ENCODE measurements at places on chromosomes 3 and 15.

DNA sequence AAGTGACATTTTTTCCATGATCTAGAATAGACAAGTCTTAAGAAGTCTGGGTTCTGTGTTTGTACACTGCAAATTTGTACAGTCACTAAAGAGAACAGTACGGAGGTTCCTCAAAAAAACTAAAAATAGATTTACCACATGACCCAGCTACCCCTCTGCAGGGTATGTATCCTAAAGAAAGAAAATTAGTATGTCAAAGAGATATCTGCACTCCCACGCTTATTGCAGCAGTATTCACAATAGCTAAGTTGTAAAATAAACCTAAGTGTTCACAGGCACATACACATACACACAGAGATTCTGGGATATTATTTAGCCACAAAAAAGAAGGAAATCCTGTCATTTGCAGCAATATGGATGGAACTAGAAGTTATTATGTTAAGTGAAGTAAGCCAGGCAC lies 120.4 kb downstream of the ZIC1 start:
- no peak for DNase-seq

DNA sequence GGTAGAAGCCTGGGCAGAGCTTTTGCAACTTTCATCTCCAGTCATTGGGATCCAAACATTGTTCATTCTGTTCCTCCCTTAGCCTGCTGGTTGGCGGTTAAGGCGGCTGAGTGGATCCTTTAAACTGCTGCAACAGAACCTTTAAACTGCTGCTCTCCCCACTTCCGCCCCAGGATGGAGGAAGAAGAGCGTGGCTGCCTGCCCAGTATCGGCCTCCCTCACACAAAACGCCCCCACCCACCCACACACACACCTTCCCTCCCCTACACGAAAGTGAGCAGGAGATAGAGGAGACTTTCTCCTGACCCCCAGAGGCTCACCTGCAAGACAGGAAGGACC lies 460 bp upstream of the ZMAT3 start:
- DNase-seq = no peak

DNA sequence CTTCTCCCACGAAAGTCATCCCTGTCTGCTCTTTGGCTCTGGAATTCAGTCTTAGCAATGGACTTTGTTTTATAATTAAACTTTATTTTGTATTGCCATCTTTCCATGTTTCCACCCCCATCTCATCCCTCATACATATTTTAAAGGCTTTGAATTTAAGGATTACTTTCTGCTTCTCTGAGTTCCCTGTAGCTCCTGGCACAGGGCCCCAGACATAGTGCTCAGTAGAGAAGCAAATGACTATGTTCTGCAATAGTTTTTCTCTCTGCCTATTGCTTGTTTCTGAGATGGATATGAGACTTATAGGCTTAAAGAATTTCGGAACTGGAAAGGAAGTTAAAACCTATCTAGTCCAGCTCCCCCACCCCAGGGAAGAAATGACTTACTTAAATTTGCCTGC lies 197.0 kb downstream of the LPP start:
- DNase-seq = no peak

DNA sequence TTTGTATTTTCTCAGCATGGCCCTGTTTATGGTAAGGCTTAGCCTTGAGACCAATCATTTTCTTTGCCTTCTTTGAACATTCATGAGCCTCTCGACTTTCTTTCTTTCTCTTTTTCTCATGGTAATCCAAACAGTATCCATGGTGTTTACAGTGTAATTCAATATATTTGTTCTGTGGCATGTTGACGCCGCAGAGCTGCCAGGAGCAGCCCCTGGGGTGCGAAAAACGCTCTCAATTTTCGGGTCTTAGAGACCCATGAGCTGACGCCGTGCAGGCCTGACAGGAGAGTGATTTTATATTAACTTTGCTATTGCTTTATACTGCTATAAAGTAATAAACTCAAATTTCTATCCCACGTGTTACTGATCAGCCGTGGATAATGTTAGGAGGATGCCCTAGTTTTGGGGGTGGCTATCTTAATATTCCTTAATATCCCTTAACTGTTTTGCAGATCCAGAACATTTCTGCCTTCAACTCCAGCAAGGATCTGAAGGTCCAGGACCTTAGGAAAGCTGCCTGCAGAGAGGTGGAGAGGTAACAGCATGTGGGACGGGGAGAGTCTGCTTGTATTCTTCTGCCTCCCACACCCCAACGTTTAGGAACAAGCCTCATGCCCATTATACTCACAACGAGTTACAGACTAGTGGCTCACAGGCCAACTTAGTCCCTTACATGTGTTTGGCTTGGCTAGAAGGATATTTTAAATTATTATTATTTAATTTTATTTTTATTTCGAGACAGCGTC lies 29.3 kb upstream of the MYO1E start:
- DNase-seq = no peak

GRCh38 chr3:157271283-157271882 lies 111.4 kb upstream of the CCNL1 start:
- no peak for DNase-seq

DNA sequence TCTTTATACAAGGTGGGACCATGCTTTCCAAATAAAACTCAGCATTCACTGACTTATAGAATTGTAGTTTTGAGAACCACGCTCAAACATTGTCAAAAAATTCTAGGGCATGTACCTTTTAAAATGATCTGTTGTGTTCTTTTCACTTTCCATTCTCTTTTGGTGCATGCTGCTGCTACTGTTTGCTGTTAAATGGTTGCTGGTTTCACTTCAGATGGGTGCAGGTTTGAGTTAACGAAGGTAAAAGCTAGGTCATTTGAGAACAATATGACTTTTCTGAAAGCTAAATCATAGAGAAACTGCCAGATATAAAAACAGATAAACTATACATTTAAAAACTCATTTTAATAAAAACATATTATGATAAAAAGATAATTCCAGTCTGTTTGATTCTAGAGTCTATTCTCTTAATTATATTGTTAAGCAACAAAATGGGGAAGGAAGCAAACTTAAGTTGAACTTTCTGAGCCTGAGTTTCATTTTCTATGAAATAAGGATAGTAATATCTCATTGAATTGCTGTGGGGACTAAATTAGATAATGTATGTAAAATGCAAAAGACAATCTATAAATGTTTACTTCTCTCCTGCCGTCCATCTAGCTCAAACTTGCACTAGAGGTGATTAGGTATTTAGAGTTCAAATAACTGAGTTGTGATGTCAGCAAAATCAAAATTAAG lies 82.4 kb downstream of the OXSM start:
- no peak for DNase-seq

DNA sequence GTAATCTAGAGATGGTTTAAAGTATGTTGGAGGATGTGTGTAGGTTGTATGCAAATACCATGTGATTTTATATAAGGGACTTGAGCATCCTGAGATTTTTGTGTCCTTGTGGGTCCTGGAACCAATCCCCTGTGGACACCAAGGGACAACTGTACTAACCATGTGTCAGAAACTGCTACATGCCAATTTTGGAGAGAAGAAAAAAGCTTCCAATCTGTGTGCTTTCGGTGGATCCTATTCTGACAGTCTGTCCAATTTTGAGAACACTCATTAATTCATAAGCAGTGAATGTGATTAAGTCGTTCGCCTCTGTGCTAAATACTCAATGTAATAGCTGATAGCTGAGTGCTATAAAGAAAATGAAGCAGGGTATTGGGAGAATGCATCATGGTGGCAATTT lies 61.6 kb downstream of the RBM6 start:
- no peak for DNase-seq

DNA sequence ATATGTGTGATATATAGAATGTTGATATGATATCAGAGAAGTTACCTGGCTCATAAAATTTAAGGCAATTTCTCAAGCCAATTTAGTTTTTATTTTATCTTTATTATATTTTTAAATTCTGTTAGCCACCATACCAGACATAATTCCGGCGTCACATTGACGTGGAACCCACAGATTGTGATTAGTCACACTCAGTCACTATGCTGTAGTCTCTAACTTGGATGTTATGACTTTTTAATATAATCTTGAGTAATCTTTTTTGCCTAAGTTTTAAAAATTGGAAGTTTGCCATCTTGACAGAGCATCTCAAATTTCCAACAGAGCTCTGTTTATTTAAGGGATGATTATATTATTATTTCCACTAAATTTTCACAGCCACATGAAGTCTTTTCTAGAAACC lies 9.7 kb upstream of the DCLK3 start:
- DNase-seq = peak; percentile 71

DNA sequence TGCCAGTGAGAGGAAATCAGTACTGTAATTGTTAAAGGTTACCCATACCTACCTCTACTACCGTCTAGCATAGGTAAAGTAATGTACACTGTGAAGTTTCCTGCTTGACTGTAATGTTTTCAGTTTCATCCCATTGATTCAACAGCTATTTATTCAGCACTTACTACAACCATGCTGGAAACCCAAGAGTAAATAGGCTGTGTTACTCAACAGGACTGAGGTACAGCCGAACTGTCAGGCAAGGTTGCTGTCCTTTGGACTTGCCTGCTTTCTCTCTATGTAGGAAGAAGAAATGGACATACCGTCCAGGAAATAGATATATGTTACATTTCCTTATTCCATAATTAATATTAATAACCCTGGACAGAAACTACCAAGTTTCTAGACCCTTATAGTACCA lies 265.5 kb downstream of the NR2F2 start:
- DNase-seq = no peak

DNA sequence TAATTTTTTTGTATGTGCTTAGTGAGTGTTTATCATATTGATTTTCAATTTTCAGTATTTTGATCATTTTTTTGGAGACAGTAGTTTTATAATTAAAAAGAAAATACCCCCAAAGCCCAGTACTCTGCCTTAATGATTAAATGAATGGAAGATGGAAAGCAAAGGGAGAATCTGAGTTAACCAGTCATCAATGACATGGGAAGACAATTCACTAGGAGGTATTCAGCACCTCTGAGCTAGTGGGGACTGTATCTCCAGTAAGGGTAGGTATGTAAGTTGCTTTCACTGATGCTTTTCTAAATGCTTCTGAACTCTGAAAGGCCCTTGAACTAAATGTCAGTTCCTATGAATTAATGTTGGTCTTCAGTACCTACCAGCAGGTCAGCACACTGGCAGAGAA lies 590.4 kb upstream of the DPPA4 start:
- DNase-seq = no peak

DNA sequence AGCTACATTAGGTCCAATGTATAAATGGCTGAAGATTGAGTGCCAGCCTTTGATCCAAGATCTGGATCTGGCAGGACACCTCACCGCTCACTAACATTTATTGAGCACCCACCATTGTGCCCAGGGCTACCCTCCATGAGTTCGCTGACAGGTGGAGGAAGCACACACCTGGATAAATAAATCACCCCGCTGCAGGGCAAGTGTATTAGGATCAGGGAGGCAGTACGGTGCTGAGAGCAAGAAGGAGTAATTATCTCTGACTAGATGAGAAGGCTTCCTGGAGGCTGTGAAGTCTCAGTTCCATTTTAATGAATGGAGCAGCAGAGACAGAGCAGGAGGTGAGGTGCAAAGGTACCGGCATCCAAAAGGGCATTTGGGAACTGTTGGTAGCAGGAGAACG lies 104.1 kb downstream of the LIPC start:
- no peak for DNase-seq

DNA sequence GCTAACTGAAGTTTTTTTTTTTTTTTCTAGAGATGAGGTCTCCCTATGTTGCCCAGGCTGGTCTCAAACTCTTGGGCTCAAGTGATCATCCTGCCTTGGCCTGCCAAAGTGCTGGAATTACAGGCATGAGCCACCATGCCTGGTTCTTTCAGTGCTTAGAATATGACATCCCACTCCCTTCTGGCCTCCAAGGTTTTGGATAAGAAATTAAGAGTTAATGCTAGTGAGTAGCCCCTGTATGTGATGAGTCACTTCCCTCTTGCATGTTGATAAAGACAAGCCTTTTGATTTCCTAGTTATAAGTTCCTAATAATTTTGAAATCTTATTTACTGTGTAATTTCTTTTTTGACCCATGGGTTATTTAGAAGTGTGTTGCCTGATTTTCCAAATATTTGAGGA lies 35.7 kb upstream of the DNAJC19 start:
- no peak for DNase-seq

- DNase-seq = no peak
Measured at GRCh38 chr3:141080431-141080830, 29.3 kb downstream of the SPSB4 start.

GRCh38 chr3:30694148-30694547 lies 87.7 kb downstream of the TGFBR2 start:
- DNase-seq = no peak

GRCh38 chr3:136698361-136698760 lies 53.8 kb downstream of the STAG1 start:
- DNase-seq = no peak

GRCh38 chr15:33022629-33023028 lies 171.9 kb downstream of the FMN1 start:
- DNase-seq = no peak

- no peak for DNase-seq
Measured at GRCh38 chr3:137988152-137988551, 21.8 kb upstream of the CLDN18 start.

DNA sequence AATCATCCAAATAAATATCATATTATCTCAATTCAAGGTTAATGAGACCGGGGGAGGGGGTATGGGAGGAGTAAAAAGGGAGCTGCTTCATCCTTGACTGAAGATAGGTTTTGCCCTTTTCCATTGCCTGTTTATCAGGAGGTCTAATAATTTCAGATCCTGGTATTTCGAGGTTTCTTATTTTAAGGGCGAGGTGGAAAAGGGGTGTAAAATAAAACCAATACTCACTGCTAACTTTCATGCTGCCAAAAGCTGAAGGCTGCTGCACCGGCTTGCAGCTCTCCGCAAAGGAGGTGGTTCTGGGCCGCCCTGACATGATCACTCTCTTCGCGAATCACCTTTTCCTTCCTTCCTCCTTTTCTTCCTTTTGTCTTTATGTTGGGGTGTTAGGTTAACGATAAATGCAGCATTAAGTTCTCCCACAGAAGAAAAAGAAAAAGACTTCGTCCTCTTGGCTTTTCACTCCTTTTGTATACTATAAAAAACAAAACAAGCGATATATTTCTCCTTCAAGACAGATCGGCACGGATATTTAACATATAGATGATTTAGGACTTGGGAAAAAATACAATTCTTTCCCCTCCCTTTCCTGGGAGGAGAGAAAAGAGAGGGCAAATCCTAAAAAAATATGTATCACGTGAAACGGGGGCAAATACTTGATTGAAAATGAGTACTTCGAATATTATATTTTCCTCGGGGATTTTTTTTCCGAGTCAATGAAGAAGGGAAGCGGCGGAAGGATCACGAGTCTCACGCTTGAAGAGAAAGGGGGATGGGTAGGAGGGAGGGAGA lies 932 bp downstream of the GSK3B start:
- DNase-seq = peak; percentile 66

- DNase-seq = no peak
Measured at GRCh38 chr3:36941658-36942057, 3.2 kb downstream of the TRANK1 start.

DNA sequence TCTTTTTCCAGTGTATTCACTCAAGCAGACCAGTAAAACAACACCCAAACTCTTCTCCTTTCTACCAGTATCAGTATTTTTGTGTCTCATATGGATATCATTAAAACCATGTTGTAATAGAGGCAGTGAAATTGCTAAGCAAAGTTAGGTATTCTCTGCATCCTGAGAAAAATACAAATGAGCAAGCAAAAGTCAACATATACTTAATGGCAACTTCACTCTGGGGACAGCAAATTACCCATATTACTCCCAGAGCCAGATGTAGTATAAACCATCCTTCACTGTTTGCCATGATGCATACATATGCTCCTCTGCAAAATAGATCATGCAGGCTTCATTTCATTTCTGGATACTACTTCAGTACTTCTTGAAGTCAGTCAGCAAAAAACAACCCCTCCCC lies 22.1 kb downstream of the UBA5 start:
- DNase-seq = peak; percentile 2

- DNase-seq = no peak
Measured at GRCh38 chr3:52183786-52184445, 14.0 kb upstream of the ALAS1 start.

- no peak for DNase-seq
Measured at GRCh38 chr3:4950351-4950784, 28.9 kb upstream of the BHLHE40 start.
